ENCODE measurements at places on chromosomes 11 and 22.

DNA sequence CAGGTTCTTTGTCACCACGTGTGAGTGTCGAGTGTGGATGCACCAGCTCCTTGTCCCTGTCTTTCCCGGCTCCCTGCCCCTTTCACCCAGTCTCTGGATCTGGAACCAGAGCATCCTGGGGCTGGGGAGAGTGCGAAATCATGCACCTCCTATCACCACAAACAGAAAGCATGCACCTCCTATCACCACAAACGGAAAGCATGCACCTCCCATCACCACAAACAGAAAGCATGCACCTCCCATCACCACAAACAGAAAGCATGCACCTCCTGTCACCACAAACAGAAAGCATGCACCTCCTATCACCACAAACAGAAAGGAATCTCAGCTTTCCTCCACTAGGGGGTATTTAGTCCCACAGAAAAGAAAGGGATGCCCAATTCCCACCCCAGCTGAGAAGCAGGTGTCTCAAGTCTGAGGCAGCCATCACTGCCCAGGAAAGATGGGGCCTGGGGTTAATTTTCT is 5.9 kb upstream of the GLB1L3 start:
- no peak for DNase-seq

DNA sequence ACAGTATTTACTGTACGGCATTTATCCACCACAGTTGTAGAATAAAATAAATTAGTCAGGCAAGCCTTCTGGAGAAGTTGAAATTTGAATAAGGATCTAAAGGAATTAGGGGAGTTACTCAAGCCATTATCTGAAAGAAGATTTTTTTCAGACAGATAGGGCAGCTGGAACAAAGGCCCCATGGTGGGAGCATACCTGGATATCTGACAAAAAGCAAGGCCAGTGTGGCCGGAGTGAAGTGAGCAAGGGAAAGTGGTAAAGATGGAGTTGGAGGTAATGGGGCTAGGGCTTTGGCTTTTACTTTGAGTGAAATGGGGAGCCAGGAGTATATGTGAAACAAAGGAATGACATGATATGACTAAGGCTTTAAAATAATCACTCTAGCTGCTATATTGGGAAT is 45.7 kb upstream of the PSMA1 start:
- DNase-seq: no peak

GRCh38 chr11:110858547-110858921 is 146.3 kb upstream of the ARHGAP20 start:
- no peak for DNase-seq

GRCh38 chr11:91660036-91660435 is 564.6 kb upstream of the FAT3 start:
- no peak for DNase-seq

- DNase-seq: no peak
Measured at GRCh38 chr22:42470366-42471082, 38.3 kb upstream of the NFAM1 start.

- DNase-seq: no peak
Measured at GRCh38 chr11:116918925-116919655, 81.7 kb upstream of the APOA1 start.

GRCh38 chr11:45741582-45741981 is 63.4 kb upstream of the SLC35C1 start:
- DNase-seq: no peak

Data from stimulated activated CD4-positive, alpha-beta T cell treated with anti-CD3 and anti-CD28 coated beads, Interleukin-15, amount 100 ng/mL, for 1 hour (primary cell).